Lower lobe of right lung (tissue), 2 donors: ENCODE measurements at places on chromosomes 6 and 20. TPM values are rescaled to one million over a fixed set of nuclear protein-coding genes. Genes with fewer than 3 reads are reported as not detected.

- no peak for DNase-seq
Measured at GRCh38 chr6:42106112-42107023, 36.1 kb downstream of the C6orf132 start.

- DNase-seq, result no peak
Measured at GRCh38 chr6:118708055-118708454, 56.7 kb upstream of the CEP85L start.

GRCh38 chr6:140011537-140011936 lies 637.1 kb upstream of the CITED2 start:
- no peak for DNase-seq

GRCh38 chr20:48791014-48791413 lies 36.8 kb downstream of the PREX1 start:
- no peak for DNase-seq

GRCh38 chr6:36526066-36526465 lies 21.2 kb downstream of the STK38 start:
- DNase-seq, result no peak

Gene PACRG
- total RNA-seq, result 5.5 TPM
